Fibroblast of the aortic adventitia (primary cell): ENCODE measurements at places on chromosomes 7 and 10.

- no peak for DNase-seq
Measured at GRCh38 chr7:54917613-54918391, 101.0 kb upstream of the EGFR start.

- DNase-seq, result peak; percentile 6
Measured at GRCh38 chr7:117667456-117667855, 187.6 kb downstream of the CFTR start.

GRCh38 chr7:158458096-158458495 lies 129.5 kb downstream of the PTPRN2 start:
- DNase-seq, result no peak

DNA sequence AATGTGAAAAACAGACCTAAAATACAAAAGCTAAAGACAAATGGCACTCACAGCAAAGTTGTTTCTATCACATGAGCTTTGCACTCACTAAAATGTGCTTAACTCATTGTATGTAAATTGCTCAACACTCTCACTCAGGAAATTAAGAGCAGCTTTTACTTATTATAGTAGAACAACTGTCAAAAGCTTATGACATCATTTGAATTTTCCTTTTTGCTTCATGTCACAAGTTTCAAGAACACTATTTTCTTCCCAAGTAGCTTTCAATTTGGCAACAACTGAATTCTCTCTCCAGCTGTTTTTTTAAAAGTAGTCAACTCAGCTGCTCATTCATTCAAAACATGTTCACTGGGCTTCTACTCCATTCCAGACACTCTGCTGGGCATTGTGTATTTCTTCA lies 46.9 kb downstream of the ATE1 start:
- peak; percentile 42 for DNase-seq

- DNase-seq, result peak; percentile 43
Measured at GRCh38 chr7:86904949-86905834, 154.3 kb downstream of the ELAPOR2 start.

DNA sequence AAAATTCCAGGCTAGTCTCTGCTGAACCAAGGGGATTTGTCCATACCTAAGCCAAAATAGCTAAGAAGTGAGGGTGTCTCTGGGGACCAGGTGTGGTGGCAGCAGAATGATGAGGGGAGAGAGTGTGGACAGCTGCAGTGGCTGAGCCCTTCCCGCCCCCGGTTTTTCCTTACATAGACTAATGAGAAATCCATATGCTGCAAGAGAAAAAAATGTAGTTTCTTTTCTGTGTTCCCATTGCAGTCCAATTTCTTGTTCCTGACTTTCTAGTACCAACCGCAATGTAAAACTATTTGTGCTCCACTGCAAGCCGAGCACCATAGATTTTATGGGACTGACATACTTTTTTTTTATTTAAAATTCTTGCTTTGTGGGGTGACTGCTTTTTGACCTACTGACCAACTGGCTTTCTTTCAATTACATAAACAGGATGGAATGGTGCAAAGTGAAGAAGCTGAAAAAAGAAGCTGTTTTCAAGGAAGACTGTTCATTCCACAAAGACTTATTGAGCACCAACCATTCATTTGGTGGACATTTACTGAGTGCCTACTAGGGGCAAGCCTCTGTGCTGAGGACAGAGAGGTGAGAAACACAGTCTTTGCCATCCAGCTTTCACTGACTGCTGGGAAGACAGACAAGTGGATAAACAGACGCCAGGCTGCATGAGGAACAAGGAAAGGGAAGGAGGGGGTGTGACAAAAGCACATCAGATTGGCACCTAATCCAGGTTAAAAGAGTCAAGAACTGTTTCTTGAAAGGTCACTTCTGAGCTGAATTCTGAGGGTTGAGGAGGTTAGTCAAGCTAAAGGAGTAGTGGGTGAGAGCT lies 9.8 kb downstream of the CEP41 start:
- peak; percentile 74 for DNase-seq

DNA sequence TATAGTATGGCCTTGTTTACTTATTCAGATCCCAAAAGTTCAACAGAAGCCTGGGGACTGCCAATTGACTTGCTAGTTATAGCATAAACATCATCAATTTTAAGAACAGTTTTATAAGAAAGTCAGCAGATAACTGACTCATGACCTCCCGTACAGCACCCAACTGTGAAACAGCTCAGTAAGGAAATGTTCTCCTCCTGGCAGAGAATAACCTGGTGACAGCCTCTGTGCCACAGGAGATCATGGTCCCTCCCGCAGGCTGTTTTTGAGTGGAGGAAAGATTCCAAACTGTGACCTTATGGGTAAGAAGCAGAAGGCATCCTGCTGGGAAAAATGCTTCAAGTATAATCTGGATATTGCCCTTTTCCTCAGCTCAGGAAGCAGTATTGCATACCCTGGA lies 182.5 kb downstream of the SEMA3D start:
- DNase-seq, result no peak

DNA sequence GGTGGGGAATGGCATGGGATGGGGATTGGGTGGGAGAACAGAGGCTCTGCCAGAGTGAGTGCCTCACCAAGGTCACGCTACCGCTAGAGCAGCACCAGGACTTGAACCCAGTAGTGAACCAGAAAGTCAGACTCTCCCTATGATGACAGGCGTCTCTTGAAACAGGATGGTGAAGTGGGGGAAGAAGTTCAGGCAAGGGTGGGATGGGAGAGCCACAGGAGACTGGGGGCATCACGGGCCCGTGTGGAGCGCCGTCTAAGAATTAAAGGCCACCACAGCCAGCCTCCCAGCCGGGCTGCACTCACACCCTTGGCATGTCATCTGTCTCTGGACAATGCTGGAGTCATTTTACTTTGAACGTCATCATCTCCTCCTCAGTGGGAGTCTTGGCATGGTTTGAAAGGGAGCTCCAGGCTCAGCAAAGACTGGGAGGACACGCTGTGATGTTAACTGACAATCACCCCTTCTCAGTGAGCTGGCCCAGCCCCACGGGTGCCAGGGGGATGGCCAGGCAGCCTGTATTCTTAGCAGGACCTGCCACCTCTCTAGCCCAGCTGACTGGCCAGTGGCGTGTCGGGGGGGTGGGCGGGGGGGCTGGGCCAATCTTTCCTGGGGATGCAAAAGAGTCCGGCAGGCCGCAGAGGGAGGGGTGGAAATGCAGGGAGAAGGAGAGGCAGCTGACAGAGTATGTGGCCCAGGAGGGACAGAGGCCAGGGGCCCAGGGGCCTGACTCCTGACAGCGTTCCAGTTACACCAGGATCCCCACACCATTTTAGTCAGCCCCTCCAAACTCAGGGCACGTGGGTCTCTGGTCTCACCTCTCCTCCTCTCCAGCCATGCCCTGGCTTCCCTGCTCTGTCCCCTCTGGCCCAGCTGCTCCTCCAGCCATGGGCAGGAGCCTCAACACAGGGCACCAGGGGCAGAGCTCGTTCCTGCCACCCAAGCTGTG lies 96.2 kb downstream of the VOPP1 start:
- DNase-seq, result peak; percentile 31

GRCh38 chr10:123608047-123608446 lies 58.1 kb upstream of the GPR26 start:
- no peak for DNase-seq

DNA sequence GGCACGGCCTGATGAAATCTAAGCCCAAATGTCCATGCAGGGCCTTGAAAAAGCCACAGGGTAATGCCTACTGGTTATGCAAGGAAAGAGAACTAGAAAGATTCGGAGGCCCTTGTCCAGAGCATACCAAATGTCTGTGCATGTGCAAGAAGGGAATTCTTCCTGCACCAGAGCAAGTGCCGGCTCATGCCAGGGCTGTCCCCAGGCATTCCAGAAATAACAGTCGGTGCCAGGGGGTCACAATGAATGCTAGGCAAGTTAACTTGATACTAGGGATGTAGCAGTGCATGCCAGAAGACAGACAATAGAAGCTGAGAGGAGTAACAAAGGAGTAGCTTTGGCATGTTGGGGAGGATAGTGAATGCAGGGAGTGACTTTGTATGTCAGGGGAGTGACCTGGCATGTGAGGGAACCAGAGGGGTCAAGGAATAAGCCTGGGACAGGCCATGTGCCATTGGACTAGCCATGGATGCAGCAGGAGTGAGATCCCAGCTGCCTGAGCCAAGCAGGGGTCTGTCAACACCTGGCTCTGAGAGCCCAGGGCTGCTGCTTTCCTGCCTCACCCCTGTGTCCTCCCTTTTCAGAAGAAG lies 119.5 kb upstream of the UNC5B start:
- no peak for DNase-seq

DNA sequence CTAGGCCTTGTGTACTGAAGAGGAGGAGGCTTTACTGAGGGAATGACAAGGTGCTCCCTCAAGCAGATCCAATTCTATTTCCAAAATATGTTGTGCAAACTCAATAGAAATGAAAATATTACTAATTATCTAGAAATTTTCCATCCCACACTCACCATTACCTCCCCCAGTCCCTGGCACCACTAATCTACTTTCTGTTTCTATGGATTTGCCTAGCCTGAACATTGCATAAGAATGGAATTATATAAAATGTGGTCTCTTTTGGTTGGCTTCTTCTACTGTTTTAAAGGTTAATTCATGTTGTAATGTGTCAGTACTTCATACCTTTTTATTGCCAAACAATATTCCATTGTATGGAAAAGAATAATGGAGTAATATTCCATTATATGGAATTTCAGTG lies 18.7 kb upstream of the NUB1 start:
- DNase-seq, result no peak

DNA sequence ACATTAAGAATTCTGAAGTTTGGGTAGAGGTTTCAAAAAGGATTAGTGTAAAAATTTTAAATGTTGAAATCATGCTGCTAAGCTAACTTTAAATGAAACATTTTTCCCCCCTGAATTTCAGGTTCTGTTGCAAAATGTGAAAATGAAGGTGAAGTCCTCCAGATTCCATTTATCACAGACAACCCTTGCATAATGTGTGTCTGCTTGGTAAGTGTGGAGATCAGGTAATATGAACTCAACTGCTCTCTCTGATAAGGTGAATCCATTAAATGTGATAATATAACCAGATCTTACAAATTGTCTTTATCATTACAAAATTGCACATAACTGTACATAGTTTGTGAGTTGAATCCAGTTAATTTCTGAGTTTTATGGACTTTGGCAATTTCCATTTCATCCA lies 1.4 kb downstream of the BMPER start:
- DNase-seq, result no peak

DNA sequence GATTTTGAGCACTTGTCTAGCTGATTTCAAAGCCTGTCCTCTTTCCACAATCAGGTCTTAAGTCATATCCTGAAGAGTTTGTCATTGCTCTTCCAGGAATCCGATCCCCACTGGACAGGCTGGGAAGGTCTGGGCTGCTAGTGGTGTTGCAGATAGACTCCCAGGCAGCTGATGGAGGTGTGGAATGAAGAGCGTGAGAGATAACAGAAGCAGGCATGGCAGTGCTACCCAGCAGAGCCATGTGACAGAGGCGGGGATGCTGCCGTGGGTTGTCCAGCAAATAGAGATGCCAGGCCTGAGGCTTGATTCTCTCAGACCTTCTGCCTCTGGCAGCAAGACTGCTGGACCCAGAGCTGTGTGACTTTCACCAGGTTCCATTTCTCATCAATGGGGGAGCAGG lies 116.5 kb upstream of the EEPD1 start:
- DNase-seq, result peak; percentile 34

GRCh38 chr7:98984126-98984525 lies 105.8 kb downstream of the TRRAP start:
- DNase-seq, result no peak

- DNase-seq, result no peak
Measured at GRCh38 chr10:1396297-1396635, 340.1 kb downstream of the WDR37 start.

- DNase-seq, result no peak
Measured at GRCh38 chr7:92563345-92563744, 26.8 kb downstream of the FAM133B start.

GRCh38 chr10:114685456-114685855 lies 27.4 kb upstream of the ABLIM1 start:
- no peak for DNase-seq

GRCh38 chr10:33533612-33534011 lies 199.1 kb upstream of the NRP1 start:
- no peak for DNase-seq

GRCh38 chr7:37899712-37900247 lies 16.8 kb downstream of the SFRP4 start:
- no peak for DNase-seq

DNA sequence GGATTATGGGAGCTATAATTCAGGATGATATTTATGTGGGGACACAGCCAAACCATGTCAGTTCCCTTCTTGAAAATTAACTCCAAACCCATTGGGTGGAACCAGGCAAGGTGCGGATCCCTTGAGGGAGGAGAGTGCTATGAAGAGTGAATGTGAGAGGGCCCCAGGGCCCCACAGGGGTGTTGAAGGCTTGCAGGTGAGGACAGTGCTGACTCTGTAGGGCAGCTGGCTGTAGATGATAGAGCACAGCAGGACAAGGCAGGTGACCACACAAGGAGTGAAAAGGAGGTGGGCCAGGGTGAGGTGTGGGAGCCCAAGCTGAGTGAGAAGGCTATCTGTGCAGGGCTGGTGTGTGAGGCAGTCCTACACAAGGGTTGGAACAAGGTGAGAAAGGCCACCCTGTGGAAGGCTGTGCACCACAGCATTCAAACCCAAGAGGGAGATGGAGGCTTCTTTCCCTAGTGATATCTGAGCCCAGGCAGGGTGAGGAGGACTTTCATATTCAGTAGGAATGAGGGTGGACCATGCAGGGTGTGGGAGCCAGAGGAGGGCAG lies 746.0 kb upstream of the CELF2 start:
- DNase-seq, result no peak

DNA sequence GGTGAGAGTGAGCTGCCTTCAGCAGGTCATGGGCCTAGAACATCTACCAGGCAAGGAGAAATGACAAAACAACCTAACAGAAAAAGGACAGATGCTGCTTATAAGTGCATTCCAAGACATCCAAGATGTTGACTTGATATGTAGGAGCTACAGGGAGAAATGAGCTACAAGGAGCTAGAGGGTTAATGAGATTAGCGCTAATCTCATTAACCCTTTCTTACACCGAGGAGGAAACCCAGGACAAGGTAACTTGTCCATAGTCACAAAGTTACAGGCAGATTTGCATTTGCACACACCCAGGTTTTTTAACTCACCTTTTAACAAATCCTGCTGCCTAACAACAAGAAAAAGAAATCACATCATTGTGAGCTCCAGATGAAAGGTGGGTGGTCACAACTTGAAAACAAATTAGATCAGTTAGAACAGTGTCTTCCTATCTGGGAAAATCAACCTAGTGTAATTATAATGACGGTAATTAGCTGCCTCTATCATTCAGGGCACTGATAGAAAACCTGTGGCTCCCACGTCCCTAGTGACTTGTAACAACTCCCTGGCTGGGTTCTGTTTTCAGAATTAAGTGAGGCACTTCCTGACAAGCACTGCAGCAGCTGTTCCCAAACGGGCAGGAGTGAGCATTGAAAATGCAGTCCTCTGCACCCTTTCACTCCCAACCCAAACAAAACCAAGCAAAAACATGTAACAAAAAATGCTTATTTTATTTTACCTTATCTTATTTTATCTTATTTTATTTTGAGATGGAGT lies 5.7 kb downstream of the KIAA1549 start:
- no peak for DNase-seq

DNA sequence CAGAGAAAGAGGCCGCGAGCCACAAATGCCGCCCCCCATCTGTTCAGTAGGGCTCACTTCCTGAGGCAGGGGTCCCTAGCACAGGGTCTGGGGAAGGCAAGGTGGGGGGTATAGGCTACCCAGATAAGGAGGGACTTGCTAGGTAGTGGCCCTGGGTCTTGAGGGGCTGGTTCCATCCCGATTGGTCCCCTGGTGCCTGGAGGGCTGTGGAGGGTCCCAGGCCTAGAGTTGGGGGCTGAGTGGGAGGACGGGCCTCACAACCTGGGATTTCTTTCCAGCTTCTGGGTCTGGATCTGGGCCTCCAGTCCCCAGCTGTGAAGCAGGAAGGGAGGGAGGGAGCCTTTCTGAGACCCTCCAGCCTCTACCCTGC lies 75.1 kb upstream of the EN2 start:
- no peak for DNase-seq
